ENCODE measurements at places on chromosomes 13 and 19. TPM values are rescaled to one million over a fixed set of nuclear protein-coding genes. Genes with fewer than 3 reads are reported as not detected.

Gene ZNF541
- under 0.01 TPM for total RNA-seq

Gene ZFR2
- total RNA-seq = 4.7 TPM

Gene MAST1
- 67.4 TPM for total RNA-seq

Gene ACER1
- not detected for total RNA-seq

Gene GRIN2D
- total RNA-seq = 3.7 TPM

Gene LILRA1
- total RNA-seq = 0.25 TPM

Gene GJA3
- total RNA-seq = under 0.01 TPM

Gene ZNF154
- total RNA-seq = 29.0 TPM

Gene MTUS2
- 7.1 TPM for total RNA-seq

Gene FGF14
- total RNA-seq = 49.9 TPM

Gene RUBCNL
- 2.7 TPM for total RNA-seq

Gene ZNF665
- 2.7 TPM for total RNA-seq

Gene CASP14
- not detected for total RNA-seq

Gene CEACAM4
- total RNA-seq = not detected

Gene ZNF112
- total RNA-seq = 17.9 TPM

Gene NLRP9
- not detected for total RNA-seq

Gene CHAF1A
- total RNA-seq = 5.4 TPM

Gene URAD
- not detected for total RNA-seq

Gene ZNF77
- 4.7 TPM for total RNA-seq

Gene PLIN5
- 1.2 TPM for total RNA-seq

Gene MISP
- total RNA-seq = under 0.01 TPM

Gene TNFSF13B
- total RNA-seq = 0.74 TPM

Gene CEACAM7
- total RNA-seq = not detected

Gene SLC7A9
- total RNA-seq = 0.74 TPM

Gene EVI5L
- total RNA-seq = 49.4 TPM

Gene PLVAP
- 0.74 TPM for total RNA-seq

Gene C19orf73
- total RNA-seq = 0.25 TPM

Gene ZNF626
- total RNA-seq = 29.3 TPM

Gene PSPN
- 3.0 TPM for total RNA-seq

Gene IRS2
- 16.7 TPM for total RNA-seq

Gene PRSS57
- not detected for total RNA-seq

Gene PRRG2
- 0.25 TPM for total RNA-seq

Gene NANOS3
- total RNA-seq = 3.0 TPM

Gene CPB2
- total RNA-seq = not detected

Gene STOML3
- total RNA-seq = 0.25 TPM

Gene SIGLEC6
- total RNA-seq = not detected

Gene POU2F2
- 4.9 TPM for total RNA-seq

Gene LIM2
- not detected for total RNA-seq

Gene SPRY2
- 32.2 TPM for total RNA-seq

Gene ZNF568
- 27.3 TPM for total RNA-seq

Gene IGSF23
- total RNA-seq = not detected

Gene CIRBP
- 289 TPM for total RNA-seq

Gene AMER2
- 129 TPM for total RNA-seq

Gene TRIP10
- 2.2 TPM for total RNA-seq

Gene TYROBP
- total RNA-seq = 2.5 TPM

Gene CYP4F12
- total RNA-seq = under 0.01 TPM

Gene ZNF530
- total RNA-seq = 3.9 TPM

Gene SHISA7
- total RNA-seq = 7.1 TPM

Gene NLRP7
- total RNA-seq = not detected

Gene C3
- 8.9 TPM for total RNA-seq

Gene NALCN
- total RNA-seq = 27.8 TPM

Gene TEX26
- 0.74 TPM for total RNA-seq

Gene ZNF606
- 48.9 TPM for total RNA-seq

Gene TMEM145
- 54.6 TPM for total RNA-seq

Gene SYNGR4
- total RNA-seq = not detected

Gene TRAPPC6A
- total RNA-seq = 2.7 TPM

Gene TRIM28
- total RNA-seq = 289 TPM

All from temporal lobe (tissue), 4 donors.